Forelimb muscle (tissue), 1 donor: ENCODE measurements at places on chromosomes 7 and 10.

DNA sequence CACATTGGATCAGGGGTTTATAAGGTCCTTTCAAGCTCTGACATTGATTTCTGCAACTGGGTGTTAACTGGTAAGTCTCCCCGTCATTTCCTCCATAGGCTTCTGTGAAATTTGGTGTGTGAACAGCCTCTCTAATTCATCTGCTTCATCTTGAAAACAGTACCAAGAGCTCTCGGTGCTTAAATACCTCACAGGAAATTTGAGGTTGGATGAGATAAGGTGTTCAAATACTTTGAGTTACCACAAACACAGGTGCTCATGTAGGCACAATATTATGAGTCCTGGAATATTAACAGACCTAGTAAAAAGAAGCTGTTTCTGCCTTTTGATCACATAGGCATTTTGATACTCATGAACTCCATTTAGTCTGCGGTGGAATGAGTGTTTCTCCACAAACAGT lies 85.2 kb downstream of the RTKN2 start:
- DNase-seq, result no peak

GRCh38 chr10:88989824-88990383 lies 694 bp upstream of the FAS start:
- no peak for DNase-seq

GRCh38 chr7:136637813-136638212 lies 230.6 kb upstream of the CHRM2 start:
- no peak for DNase-seq

DNA sequence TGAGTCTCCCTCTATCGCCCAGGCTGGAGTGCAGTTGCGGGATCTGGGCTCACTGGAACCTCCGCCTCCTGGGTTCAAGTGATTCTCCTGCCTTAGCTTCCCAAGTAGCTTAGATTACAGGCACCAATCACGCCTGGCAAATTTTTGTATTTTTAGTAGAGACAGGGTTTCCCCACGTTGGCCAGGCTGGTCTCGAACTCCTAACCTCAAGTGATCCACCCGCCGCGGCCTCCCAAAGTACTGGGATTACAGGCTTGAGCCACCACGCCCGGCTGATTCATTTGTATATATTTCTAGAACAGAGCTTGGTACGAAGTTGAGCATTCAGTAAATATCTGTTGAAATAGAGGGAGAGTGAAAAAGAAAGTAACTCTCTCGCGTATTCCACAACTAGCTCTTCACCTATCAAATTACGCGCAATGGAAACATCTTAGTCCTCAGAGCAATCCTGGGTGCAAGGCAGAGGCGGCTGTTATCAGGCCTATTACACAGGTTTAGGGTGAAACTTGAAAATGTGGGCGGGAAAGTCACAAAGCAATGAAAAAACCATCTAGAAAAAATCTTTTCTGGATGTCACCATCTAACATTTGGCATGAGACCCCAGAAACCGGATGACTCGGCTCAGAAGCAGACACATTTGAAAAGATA lies 707 bp upstream of the GHITM start:
- no peak for DNase-seq

DNA sequence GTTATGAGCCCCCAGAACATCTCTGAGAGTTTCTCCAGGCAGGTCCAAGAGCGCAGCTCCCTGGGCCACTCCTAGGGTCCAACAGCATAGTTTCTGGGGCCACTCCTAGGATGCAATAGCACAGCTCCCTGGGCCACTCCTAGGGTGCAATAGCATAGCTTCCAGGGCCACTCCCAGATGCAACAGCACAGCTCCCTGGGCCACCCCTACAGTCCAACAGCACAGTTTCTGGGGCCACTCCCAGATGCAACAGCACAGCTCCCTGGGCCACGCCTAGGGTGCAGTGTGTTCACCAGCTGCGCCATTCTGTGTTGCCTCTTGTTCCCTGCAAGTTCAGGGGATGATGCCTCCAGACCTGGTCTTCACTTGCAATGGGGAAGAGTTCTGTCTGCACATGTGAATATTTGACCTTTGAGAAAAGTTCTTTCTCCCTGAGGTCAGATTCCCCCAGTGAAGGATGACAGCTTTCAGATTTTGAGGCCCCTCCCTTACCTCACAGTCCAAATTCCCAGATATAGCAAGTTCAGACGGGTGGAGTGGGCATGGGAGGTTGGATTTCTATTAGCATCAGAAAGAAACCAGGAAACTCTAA lies 43.0 kb upstream of the LEP start:
- no peak for DNase-seq

DNA sequence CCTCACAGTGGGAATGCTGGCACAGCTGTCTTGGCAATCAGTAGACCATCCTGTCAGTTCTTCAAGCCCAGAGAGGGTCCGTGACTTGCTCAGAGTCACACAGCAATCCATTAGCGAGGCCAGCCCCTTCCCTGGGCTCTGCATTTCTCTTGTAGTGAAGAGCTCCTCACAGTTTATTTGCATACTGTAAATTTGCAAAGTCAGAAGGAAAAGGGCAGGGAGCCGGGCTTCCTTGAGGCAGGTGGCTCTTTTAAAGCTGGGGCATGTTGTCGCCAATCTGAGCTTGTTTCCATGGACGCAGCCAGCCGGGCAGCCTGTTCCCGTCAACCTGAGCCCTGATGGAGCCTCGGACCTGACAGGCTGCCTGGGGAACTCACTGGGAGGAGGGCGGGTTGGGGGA lies 123.4 kb downstream of the CUX1 start:
- DNase-seq, result no peak
